ENCODE measurements at places on chromosomes 7 and 10.

DNA sequence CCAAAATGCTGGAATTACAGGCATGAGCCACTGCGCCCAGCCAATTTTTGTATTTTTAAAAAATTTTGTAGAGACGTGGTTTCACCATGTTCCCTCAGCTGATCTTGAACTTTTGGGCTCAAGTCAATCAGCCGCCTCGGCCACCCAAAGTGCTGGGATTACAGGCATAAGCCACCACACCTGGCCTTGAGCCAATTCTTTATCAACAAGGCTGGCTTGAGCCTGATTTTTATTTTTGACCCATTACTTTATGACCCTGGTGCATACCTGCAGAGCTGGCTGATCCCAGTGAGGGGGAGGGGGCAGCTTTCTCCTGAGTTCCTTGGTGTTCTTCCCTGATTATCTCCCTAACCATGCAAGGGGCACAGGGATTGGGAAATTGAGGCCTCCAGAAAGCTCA is 15.8 kb upstream of the CPA1 start:
- DNase-seq: no peak

GRCh38 chr7:151570366-151570915 is 50.7 kb upstream of the RHEB start:
- no peak for DNase-seq

- DNase-seq: peak; percentile 86
These were observed 150.3 kb downstream of the POLR1F start for GRCh38 chr7:19558527-19558926.

- no peak for DNase-seq
These were observed 36.0 kb upstream of the FAM20C start for GRCh38 chr7:156111-157007.

- DNase-seq: no peak
These were observed 13.8 kb downstream of the LRRN3 start for GRCh38 chr7:111104710-111105109.

DNA sequence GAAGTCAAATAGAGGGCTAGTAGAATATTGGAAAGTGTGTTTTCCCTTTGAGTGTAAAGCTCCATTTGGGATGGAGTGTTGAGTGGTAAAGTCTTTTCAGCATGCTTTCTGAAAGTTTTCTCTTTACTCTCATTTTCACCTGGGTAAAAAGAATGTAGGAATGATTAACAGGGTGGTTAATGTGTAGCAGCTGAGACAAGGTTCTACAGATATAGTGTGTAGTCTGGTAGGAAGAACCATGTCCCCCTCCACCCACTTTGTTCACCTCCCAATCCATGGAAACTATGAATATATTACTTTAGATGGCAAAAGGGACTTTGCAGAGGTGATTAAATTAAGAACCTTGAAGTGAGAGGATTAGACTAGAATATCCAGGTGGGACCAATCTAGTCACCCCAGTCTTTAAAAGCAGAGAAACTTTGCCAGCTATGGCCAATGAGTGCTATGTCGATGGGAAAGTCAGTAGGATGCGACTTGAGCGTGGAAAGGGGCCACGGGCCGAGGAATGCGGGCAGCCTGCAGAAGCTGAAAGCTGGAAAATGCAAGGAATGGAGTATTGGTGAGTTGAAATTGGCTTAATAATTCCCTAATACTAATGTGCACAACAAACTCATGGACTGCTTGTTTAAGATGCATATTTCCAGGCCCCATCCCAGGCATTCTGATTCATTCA is 166.3 kb upstream of the AHR start:
- DNase-seq: no peak

GRCh38 chr10:99958302-99958701 is 51.4 kb downstream of the DNMBP start:
- no peak for DNase-seq

- DNase-seq: peak; percentile 51
These were observed 476.5 kb downstream of the GPAM start for GRCh38 chr10:111707076-111707475.

DNA sequence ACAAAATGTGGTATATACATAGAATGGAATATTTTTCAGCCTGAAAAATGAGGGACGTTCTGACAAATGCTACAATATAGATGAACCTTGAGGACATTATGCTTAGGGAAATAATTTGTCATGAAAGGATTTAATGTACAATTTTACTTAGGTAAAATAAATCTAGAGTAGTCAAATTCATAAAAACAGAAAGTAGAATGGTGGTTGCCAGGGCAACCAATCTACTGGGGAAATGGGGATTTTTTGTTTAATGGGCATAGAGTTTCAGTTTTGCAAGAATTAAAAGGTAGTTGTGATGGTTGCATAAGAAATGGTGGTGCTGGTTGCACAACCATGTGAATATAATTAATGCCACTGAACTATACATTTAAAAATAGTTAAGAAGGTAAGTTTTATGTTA is 296.0 kb upstream of the SP4 start:
- DNase-seq: no peak

DNA sequence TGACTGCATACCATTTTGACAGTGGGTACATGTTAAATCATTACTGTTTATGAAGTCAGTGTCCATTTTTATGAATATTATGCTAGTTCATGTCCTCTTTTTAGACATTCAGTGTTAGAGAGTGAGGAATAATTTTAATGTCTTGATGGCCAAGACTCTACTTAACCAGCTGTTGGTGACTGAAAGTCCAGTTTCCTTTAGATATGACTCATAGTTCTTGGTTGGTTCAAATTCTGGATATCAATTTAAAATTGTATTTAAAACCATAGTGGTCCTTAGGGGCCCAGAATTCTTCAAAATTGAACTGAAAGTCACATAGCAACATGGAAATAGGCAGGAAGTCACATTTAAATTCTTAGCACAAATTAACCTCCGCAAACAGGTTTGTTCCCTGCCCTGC is 196.5 kb upstream of the PRPS1L1 start:
- DNase-seq: no peak

GRCh38 chr7:47914717-47915615 is 33.3 kb downstream of the PKD1L1 start:
- DNase-seq: no peak

DNA sequence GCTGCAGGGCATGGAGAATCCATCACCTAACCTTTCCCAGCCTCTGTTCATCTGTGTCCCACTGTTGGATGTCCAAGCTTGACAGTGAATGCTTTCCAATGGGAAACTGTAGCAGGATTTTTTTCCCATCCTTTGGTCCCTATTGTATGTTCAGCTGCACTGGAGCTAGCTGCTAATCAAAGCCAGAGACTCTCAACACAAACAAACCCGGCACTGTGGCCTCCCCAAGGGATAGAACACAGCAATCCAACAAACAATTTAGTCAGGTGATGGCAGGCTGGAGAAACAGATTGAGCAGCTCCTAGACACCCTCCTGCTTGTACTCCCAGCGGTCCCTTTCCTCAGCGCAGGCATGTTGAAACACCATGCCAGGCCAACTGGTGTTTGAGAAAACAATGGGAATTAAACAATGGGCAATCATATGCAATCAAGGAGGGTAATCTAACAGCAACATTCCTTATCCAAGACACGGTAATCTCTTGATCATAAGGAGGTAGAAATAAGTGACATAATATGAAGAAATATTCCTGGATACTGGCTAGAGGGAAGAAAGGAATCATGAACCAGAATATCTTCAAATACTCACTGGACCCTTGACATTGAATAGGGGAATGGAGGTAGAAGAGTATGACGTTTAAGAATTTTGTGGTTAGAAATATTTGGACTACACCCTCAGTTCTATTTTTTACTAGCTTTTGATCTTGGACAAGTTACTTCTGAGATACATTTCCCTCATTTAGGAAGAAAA is 15.0 kb downstream of the PTN start:
- no peak for DNase-seq

DNA sequence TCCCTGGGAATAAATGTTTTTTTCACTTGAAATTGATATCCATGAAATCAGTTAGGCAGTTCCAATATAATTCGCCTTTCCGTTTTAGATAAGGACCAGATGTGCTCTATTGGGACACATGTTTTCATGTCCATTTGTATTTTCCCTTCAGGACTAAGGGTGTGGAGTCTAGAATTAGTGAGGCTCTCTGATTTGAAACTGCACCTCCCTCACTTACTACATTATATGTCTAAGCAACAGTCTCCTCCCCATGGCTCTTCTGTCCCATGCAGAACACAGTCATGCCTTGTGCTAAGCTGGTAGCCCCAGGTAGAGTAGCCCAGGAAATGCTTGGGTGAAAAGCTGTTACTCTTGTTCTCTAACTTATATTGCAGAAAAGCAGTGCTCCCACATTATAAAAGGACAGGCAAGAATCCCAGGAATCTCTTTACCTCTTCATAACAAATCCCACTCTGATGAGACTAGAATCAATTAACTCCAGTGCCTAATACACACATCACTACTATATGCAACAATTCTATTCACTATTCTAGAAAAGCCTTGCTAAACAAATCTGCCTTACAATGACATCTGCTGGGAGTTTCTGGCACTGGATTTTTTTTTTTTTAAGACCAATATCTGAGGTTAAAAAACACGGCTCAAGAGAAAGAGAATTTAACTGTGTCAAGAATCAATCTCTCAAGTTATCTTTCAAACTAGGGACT is 293.9 kb downstream of the SNX13 start:
- DNase-seq: no peak

DNA sequence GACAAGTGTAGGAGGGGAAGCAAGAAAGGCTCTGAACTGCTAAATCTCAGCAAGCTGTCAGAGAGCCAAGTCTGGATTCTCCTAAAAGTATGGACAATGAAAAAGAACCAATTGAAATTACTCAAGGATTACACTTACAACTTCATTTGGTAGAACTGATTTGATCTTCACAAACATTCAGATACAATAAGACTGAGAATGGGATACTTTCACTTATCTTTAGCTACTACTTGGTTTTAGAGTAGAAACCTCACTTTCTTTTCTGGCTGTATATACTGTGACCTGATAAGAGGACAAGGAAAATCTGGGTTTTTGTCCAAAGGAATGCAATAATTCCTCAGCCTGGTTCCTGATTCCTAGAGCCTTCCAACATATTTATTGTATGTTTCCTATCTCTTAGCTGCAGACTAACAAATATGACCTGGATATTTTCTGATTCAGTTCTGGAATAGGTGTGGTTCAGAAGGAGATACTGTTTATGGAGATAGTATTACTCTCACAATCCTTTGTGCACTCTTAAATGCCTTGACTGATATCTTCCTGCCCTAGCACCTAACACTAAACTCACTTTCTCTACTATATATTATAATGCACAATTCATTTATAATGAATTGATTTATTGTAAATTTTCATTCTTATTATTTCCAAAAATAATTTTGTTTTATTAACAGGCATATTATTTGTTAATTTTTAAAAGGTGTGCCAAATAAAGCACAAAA is 7.3 kb downstream of the SEMA3A start:
- no peak for DNase-seq

DNA sequence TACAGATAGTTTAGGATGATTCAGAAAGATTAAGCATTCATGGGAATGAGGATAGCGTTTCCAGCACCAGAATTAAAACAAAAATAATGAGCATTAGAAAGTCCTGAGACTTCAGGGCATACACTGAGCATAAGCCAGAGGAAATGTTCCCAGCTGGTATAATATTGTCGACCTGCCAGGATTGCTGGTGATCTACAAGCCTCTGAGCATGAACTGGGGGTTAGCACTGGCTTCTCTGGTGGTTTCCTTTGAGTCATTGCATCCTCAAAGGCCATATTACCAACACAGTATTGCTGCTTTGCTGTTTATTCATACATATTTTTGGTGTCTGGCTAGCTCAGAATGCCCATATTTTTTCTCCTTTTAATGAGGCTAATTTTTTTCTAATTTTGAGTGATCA is 10.7 kb upstream of the ATRNL1 start:
- DNase-seq: peak; percentile 52

GRCh38 chr10:5956146-5956936 is 21.0 kb downstream of the IL15RA start:
- no peak for DNase-seq

- no peak for DNase-seq
These were observed 183.9 kb upstream of the MBL2 start for GRCh38 chr10:52956461-52956860.

- DNase-seq: no peak
These were observed 59.0 kb downstream of the PAXIP1 start for GRCh38 chr7:154943906-154944305.

DNA sequence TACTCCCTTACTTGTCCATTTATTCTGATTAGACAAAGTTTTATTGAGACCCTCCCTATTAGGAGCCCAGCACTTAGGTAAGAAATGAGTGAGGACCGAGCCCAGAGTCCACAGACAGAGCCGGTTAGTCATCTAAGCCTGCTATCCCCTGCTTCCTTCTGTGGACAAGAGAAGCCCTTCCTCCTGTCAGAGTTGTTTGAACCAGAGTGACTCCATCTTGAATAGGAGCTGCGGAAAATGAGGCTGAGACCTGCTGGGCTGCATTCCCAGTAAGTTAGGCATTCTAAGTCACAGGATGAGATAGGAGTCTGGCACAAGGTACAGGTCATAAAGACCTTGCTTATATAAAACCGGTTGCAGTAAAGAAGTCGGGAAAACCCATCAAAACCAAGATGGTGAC is 109.1 kb downstream of the CPXM2 start:
- DNase-seq: no peak

- DNase-seq: no peak
These were observed 15.5 kb downstream of the ELMO1 start for GRCh38 chr7:37433166-37433565.

DNA sequence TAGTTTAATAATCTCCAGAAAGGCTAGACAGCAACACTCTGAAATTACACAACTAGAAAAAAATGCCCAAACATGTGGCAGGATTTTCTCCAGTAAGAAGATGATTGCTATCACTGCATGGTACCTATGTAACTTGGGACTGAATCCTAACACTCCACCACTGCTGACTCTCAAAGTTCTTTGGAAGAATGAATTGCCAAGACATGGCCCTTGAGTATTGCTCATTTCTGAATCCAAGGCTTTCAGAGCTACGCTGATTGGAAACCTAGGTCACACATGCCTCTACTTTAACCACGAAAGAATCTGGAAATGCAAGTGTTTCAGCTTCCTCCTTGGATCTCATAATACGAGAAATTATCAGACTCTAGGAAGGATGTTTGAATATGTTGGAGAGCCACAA is 167.5 kb upstream of the CELF2 start:
- DNase-seq: no peak

DNA sequence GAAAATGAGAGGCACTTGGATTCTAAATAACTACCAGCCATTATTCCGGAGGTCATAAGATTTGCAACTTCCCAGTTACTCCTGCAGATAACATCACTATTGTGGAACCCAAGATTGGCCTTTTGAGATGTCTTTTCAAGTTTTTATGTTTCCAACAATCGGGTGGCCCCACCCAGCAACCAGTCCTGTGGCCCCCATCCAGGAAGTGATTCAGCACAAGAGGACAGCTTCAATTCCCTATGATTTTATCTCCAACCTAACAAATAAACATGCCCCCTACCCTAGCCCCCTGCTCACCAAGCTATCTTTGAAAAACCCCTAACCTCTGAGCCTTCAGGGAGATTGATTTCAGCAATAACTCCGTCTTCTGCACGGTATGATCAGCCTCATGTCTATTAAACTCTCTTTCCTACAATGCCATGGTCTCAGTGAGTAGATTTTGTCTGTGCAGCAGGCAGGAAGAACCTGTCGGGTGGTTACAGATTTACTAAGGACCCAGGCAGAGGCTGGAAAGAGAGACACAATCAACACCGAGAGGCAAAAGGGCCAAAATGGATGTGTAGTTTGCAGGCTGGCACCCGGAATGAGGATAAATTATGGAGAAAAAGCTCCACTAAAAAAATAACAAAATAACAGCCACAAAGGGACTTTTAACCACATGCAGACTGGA is 83.9 kb upstream of the UNC5B start:
- DNase-seq: no peak

- no peak for DNase-seq
These were observed 99.4 kb downstream of the TPST1 start for GRCh38 chr7:66304536-66304935.
